Astrocyte of the cerebellum (primary cell): ENCODE measurements at places on chromosomes 3 and 15.

GRCh38 chr3:40247714-40248454 lies 61.6 kb upstream of the EIF1B start:
- no peak for DNase-seq

GRCh38 chr3:109921509-109921908 lies 584.2 kb upstream of the DPPA4 start:
- no peak for DNase-seq

- no peak for DNase-seq
These were observed 44.3 kb downstream of the GLB1 start for GRCh38 chr3:33052671-33053070.

GRCh38 chr15:72925661-72926060 lies 126.6 kb upstream of the NEO1 start:
- DNase-seq: no peak

DNA sequence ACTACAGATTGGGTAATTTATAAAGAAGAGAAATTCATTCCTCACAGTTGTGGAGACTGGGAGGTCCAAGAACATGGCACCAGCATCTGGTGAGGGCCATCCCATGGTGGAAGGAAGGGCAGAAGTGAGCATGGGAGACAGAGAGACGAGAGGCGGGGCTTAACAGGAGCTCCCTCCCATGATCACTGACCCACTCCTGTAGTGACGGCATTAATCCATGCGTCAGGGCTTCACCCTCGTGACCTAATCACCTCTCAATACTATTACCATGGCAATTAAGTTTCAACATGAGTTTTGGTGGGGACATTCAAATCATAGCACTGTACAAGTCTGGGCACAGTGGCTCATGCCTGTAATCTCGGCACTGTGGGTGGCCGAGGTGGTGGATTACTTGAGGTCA lies 17.1 kb downstream of the RPL32 start:
- DNase-seq: no peak

DNA sequence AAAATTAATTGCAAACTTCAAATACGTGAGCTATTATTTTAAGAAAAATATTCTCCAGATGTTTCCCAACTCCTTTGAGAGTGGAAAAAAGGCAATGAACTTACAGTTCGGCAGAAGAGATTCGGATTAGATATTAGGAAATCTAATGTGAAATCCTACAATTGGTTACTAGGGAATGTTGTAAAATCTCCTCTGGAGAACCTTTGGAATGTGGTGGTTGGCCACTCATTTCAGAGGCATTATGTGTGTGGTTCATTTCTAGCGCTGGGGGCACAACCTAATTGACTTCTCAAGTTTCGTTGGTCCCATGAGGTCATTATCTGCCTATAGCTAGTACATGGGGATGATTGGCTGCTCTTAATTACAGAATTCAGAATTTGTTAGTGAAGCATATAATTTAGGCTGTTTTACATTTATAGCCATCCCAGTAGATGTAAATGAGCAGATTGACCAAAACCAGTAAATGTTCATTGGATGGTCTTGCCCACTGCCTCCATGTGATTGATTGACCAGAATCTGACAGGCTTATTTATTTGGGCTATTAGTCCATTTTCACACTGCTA lies 34.6 kb upstream of the CMSS1 start:
- peak; percentile 91 for DNase-seq

GRCh38 chr3:17227472-17227871 lies 342.7 kb downstream of the PLCL2 start:
- no peak for DNase-seq

- peak; percentile 28 for DNase-seq
These were observed 179.4 kb downstream of the ABHD5 start for GRCh38 chr3:43870120-43870519.

DNA sequence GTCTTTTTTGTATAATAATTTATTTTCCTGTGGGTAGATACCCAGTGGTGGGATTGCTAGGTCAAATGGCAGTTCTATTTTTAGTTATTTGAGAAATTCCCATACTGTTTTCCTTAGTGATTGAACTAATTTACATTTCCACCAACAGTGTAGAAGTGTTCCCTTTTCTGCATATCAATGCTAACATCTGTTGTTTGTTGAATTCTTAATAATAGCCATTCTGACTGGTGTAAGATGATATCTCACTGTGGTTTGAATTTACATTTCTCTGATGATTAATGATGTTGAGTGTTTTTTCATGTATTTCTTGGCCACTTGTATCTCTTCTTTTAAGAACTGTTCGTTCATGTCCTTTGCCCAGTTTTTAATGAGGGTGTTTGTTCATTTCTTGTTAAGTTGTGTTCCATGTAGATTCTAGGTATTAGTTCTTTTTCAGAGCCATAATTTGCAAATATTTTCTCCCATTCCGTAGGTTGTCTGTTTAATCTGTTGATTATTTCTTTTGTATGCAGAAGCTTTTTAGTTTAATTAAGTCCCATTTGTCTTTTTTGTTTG lies 713.3 kb upstream of the EPHA6 start:
- no peak for DNase-seq

- no peak for DNase-seq
These were observed 9.3 kb upstream of the SYNM start for GRCh38 chr15:99095626-99096025.

DNA sequence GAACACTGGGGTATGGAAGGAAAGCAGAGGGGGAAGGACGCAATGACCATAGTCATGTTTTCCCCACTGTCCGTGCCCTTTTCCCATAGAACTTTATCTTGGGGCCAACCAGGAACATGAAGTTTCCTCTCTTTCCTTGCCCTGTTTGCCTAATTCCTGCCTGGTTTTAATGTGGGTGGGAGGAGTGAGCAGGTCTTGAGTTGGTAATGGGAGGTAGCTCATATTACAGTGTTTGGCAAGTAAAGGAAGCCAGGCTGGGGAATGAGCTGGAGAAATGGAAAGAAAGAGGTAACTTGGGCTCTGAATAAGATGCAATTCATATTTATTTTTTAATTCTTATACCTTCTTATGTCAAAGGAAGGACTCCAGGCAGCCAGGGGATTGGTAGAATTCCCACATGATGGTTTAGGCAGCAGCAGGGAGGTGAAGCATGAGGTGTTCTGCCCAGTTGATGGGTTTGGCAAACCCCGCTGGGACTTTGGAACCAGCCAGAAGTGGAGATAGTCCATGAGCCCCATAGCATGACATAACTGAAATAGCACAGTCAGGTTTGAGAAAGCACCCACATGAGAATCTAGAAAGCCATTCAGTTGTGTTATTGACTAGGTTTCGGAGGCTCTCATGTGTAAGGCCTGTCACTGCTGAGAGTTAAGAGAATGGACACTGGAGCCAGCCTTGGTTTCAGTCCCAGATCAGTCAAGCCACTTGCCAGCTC lies 60.0 kb downstream of the CCK start:
- no peak for DNase-seq

DNA sequence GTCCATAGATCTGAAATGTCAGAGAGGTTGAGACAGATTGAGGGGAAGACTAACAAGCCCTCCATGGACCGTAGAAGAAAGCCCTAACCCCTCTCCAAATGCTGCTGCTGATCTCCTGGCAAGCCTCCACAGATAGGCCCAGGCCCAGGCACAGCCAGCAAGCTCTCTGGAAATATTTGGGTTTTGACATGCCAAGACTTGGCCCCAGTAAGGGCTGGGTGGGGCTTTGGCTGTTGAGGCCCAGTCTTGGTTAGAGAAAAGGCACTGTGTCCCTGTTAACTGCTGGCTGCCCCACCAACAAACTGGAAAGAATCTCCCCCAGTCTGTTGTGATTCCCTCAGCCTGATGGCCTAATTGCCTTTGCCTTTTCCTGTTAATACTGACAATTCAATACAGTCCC lies 208.8 kb upstream of the CTDSPL start:
- DNase-seq: no peak

DNA sequence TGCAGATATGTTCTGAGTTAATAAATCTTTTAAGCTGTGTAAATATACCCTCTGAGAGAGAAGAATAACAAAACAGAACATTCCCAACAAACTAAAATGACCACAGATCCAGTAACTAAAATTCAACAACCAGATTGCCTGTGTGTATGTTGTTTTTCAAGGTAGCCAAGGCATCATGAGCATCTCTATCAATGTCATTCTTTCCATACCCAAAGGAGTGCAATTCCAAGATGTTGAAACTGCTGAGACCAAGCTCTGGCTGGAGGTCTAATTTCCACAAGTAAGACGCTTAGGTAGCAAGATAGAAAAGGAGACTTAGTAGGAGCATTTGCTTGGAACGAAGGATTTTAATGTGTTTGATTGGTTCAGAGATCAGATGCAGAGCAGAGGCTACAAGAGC lies 276.3 kb downstream of the RBMS3 start:
- DNase-seq: no peak

DNA sequence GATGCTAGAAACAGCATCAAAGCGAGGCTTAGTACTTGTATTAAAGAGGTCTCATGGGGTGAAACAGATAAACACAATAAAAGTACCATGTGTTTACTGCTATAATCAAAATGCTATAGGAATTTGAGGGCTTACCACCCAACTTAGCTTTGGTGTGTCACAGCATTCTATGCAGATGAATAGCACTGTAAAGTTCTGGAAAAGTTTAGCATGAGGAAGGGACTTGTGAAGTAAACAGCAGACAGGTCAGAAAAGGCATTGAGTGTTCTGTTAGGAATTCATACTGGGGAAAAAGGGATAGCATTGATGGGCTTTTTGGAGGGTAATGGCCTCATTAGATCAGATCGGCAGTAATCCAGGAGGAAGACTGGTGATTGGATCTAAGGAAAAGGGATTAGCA lies 505.3 kb downstream of the NLGN1 start:
- no peak for DNase-seq

DNA sequence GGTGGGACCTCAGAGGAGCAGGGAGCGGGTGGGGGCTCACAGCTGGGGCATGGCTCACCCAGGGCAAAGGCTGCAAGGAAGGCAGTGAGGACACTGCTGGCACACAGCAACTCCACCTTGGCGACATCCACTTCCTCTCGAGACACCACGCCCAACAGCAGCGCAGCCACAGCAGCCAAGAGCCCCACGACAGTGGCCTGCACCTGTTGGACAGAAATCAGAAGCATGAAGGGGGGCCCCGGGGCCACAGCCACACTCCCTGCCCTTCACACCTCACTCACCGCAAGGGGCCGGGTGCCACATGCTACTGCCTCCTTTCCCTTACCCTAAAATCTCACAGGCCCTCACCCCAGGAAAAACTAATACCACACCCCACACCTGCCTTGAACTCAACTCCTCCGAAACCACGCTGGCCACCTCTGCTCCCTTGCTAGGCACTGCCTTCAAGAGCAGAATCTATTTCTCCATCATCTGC lies 57.3 kb downstream of the ROPN1B start:
- no peak for DNase-seq

DNA sequence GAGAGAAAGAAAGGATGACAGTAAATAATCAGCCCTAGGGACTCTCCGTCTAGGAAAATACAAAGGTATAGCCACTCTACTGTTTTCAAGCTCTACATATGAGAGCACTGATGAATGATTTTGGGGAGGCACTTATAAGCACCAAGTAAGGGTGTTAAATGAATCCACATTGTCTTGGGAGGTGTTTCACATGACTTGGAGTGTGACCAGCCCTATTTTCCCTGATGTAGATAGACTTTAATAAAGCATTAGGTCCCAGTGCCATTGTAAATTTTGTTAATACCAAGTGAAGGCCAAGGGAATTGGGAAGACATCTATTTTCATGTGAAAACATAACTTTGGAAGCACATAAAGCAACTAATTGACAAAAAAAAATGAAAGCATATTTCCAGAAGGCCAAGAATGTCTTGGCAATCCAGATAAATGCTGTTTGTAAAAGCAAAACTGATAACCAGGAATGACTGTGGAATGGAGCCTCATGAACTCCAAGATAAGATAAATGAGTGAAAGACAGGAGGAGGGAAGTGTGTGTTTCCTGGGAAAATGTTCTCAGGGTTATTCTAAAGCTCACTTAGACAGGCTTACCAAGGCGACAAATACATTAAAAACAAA lies 96.0 kb upstream of the MYZAP start:
- no peak for DNase-seq

- DNase-seq: no peak
These were observed 82.2 kb downstream of the ABI3BP start for GRCh38 chr3:100910986-100911385.
